ENCODE measurements at places on chromosomes 13 and 19.
A peak's percentile ranks its signal among the peaks of the same experiment; 100 is the strongest.

DNA sequence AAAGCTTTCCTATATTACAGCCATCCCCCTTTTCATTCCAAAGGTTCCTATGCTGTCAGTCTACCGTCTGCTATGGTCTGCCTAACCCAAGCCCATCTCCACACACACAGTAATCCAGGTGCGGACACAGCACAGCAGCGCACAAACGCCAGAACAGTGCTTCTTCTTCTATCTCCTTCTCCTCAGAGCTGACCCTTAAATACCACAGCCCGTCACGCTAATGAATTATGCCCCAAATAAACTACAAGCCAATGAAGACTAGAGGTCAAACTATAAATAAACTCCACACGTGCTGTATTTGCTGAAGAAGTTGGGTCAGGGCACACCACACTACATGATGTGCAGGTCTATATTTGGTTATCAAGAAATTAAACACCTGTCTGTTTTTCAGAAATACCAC lies 71.8 kb downstream of the TBC1D4 start:
- no peak for DNase-seq

DNA sequence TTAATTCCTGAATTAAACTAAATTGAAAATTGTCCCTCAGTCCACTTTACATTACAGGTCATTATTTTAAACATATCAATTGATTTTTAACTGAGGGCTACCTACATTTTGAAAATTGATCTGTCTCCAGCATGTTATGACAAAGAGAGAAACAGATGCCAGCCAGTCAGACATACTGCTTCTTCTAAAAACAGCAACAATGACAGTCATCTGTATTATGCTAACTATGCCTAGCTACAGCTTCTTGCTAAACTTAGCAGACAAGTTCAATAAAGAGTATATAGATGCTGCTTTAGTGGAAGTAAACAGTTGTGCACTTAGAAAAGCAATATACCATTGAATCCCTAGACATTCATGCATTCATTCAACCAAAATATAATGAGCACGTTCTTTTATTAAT lies 48.6 kb upstream of the EEF1AKMT1 start:
- DNase-seq: no peak

GRCh38 chr19:10514211-10515145 lies 2.8 kb downstream of the S1PR5 start:
- no peak for DNase-seq

GRCh38 chr13:83221256-83221655 lies 661.0 kb downstream of the SLITRK1 start:
- no peak for DNase-seq

DNA sequence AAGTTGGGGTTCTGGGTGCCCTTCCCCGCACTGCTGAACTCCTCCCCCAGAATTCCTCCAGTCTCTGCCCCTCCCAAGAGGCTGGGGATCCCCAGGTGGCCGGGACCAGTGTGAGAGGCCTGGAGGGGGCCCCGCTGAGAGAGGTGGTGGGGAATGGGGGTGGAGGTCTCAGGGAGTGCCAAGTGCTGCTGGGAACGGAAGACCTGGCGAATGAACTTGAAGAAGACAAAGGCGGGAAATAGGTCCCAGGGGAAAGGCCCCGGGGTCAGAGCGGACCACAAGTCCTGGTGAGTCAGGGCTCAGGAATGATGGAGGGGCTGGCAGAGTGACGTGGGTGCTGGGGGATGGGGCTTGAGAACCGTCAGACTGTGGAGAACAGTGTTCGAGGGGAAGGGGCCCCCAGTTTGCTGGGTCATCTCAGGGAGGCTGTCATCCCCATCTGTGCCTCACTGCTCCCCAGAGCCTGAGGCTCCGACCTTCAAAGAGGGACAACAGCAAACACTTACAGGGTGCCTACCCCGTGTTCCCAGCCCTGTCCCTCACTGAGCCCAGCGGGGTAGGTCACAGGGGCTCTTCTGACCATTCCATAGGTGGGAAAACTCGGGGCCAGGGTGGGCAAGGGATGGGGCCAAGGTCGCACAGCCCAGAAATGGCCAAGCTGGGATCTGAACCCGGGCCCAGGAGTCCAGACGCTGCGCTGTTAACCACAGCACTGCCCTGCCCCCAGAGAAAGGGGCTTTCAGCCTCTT lies 16.0 kb upstream of the SEMA6B start:
- DNase-seq: peak; percentile 92

- DNase-seq: no peak
Observed at GRCh38 chr19:58304255-58304654, 922 bp upstream of the ERVK3-1 start.

GRCh38 chr13:34411177-34411576 lies 530.9 kb upstream of the NBEA start:
- DNase-seq: no peak

DNA sequence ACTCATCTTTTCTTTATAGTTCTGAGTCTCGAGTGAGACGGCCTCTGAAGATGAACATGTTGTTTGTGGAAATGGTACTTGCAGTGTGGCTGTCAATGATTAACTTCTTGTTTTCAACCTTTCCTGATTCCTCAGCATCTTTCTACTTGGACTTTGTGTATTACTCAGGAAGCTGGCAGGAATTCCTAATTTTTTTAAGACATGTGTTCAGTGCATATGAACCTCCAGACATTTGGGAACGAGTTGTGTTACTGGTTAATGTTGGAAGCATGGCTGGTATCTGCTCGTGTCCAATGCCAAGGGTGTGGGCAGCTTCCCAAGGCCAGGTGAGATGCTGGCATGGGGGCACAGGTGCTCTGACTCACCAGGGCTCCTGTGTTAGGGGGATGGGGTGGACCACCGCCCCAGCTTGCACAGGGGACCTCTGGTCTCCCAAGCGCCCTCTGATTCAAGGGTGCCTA lies 61.1 kb upstream of the MCF2L start:
- DNase-seq: no peak

DNA sequence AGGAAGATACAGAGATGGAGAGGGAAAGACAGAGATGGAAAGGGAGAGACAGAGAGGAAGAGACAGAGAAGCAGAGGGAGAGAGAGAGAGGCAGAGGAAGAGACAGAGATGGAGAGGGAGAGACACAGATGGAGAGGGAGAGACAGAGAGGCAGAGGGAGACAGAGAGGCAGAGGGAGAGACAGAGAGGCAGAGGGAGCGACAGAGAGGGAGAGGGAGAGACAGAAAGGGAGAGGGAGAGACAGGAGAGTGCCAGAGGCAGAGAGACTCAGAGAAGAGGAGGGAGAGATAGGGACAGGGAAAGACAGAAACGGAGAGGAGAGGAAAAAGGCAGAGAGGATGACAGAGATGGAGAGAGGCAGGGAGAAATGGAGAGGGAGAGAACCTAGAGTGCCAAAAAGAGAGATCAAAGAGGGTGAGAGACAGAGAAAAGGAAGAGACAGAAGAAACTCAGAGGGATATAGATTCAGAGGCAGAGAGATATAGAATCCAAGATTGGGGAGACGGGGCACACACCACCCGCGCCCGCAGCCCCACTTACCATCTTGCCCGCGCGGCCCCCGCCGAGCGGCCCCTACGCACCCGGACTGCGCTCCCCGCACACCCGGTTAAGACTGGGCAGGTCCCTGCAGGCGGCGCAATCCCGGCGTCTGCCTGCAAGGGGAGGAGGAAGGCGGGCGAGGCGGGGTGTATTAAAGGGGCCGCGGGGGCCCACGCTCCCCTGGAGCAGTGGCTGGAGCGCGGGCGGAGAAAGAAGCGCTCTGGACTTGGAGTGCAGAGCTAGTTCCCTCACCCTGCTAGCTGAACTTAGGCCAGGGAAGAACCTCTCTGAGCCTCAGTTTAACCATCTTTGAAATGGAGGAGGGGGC lies 10.7 kb downstream of the TM6SF2 start:
- DNase-seq: no peak

DNA sequence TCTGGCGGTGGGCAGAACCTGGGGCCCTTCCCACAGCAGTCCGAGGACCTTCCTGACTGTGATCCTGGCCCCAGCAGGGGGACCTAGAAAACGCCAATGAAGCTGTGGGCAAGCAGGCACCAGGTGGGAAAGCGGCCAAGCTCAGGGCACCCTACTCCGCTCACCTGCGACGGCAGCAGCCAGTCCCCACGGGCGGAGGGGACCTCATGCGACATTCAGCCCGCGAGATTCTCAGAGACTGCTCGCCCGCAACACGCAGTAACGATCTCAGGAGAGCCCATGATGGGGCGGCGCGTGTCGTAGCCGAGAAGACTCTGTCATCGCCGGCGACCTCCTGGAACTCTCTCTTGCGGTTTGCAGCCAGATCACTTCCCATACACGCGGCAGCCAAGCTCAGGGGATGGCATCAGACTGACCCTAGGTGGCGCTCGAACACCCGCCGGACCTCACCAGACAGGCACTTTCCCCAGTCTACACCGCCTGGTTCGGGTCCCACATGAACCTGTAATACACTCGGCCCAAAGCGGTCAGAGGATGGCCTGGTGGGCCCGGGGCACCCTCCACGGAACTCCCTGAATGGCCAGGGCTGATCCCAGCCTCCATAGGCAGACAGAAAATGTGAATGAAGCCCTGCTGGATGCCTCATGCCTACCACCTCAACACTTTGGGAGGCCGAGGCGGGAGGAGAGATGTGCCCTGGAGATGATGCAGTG lies 26.5 kb downstream of the MAN2B1 start:
- peak; percentile 68 for DNase-seq

- no peak for DNase-seq
Observed at GRCh38 chr13:53921473-53921872, 892.9 kb downstream of the OLFM4 start.

- DNase-seq: peak; percentile 67
Observed at GRCh38 chr19:18672606-18673337, 10.7 kb upstream of the CRTC1 start.

DNA sequence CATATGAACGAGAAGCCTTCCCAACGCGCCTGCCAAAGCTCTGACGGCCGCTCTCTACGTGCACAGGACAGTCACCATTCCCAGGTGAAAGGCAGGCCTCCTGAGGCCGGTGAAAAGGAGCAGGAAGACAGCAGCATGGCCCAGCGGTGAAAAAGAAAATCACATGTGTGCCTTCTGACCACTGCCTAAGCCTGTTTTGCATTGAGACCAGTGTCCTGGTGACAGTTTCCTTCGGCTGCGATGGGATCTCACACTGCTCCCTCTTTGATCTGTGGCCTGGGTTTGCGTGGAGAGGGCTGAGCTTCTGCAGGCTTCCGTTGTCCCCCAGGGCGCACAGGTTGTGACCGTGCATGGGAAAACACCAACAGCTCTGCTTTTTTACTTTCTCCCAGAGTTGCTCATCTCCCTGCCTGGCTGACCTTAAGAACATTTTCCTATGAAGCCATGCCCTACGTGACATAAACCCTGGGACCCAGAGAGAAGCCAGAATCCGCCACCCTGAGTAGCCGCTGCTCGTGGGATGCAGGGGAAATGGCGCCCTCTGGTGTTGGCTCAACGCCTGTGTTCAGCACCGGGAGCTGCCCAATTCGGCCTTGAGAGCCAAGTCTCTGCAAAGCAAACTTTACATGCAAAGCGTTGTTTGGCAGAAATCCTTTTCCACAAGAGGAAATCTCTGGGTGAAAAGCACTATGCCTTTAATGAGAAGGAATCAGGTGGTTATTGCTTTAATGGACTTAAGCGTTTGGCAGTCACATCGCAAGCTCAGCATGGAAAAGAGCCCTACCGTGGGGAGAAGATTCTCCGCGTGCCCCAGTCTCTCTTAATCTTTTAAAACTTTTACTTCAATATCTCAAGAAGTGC lies 112.2 kb upstream of the GPR12 start:
- DNase-seq: no peak

GRCh38 chr19:406971-407510 lies 1.9 kb downstream of the C2CD4C start:
- DNase-seq: no peak

- no peak for DNase-seq
Observed at GRCh38 chr19:29704562-29705558, 10.2 kb downstream of the C19orf12 start.

GRCh38 chr13:81791641-81792040 lies 1450.7 kb upstream of the SPRY2 start:
- no peak for DNase-seq

GRCh38 chr19:30361721-30362120 lies 10.5 kb upstream of the ZNF536 start:
- DNase-seq: no peak

DNA sequence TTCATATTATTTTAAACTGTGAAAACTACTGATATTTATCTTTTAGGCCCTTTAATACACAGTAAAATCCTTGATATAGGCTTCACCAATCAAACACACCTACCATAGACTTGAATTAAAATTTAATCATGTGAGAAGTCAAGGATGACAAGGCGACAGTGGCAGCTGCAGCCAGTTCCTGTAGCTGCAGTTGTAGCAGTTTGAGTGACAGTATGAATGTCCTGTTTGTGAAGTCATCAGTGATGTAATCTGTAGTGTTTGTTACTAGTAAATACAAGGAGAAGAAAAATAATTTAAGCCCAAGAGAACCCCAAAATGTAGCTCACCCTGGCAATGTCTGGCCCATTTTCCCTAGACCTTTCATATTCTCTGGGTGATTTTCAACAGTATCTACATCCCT lies 897.0 kb downstream of the SLITRK6 start:
- no peak for DNase-seq

DNA sequence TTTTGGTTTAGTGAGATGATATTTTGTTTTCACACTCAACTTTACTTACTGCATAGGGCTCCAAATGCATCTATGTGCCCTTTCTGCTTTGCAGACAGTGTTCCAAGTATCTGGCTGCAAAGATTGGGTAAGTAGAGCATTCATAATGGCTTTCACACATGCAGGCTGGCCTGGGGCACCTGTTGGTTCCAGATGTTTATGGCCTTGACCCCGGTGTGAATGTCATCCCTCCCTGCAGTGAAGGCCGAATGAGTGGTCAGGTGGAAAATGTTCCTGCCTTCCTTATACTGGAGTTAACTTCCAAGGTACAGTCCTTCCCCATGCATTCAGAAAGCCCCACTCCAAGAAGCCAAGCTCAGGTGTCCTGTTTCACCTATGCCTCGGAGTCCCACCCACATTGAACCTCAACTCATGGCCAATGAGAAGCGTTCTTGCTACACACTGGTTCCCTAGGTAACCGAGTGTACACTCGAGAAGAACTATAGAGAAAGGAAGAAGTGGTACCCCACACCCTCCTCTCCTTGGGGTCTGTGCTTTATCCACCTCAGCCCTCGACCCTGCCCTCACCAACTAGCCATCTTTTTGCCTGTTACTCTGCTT lies 23.0 kb upstream of the ZNF536 start:
- DNase-seq: no peak

DNA sequence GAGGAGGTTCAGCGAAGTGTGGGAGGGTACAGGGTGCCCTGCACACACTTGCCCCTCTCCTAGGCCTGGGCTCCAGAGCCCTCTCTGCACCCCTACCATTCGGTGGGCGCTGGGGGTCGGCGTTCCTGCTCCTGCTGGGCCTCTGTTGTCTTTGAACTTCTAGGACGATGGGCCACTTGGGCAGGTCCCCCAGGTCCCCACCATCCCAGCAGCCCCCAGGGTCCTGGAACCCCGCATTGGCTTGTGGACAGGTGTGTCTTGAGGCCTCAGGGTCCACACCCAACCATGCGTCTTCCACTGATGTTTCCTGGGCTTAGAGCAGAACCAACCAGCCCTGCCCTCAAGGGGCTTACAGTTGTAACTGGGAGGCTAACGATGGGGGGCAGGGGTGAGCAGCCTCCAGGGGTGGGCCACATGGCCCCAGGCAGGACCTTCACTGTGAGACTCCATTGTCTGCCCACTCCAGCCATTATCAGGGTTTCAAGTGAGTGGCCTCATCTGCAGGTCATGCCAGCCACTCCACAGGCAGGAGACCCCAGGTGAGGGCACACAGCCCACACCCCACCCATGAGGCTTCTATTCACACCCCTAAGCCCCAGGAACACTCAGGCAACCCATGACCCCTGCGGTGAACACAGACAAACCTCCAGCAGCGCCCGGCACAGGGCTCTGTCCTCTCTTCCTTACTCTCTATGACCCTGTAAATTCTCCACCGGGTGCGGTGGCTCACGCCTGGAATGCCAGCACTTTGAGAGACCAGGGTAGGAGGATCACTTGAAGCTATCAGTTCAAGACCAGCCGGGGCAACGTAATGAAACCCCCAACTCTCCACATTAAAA lies 2.0 kb upstream of the KLF16 start:
- DNase-seq: no peak

All from fibroblast of gingiva (primary cell).